Right lung (tissue), 10 donors: ENCODE measurements at places on chromosomes 7 and 10.
A peak's percentile ranks its signal among the peaks of the same experiment; 100 is the strongest.

- no peak for DNase-seq
These were observed 91.6 kb downstream of the BMPER start for GRCh38 chr7:33996899-33997298.

- DNase-seq, result no peak
These were observed 190.3 kb downstream of the WDR11 start for GRCh38 chr10:121041499-121041898.

GRCh38 chr7:38630720-38631673, at the start of gene AMPH:
Gene AMPH, minus strand, starts transcription at chr7:38631373. Its CDS starts 22 bp downstream, at chr7:38631351.
- DNase-seq, result peak; percentile 62

GRCh38 chr10:3666525-3667302, 118.3 kb downstream of the KLF6 start:
- DNase-seq, result no peak

GRCh38 chr7:90869335-90869734, 273.2 kb downstream of the CDK14 start:
- no peak for DNase-seq

- no peak for DNase-seq
These were observed 1195.7 kb upstream of the SORCS1 start for GRCh38 chr10:108360187-108360586.

- no peak for DNase-seq
These were observed 1.9 kb downstream of the SLC18A3 start for GRCh38 chr10:49611816-49612512.

- peak; percentile 3 for DNase-seq
These were observed 530 bp upstream of the ANXA7 start for GRCh38 chr10:73414230-73414945.

- no peak for DNase-seq
These were observed 417.0 kb downstream of the TYW1 start for GRCh38 chr7:67413670-67414069.

DNA sequence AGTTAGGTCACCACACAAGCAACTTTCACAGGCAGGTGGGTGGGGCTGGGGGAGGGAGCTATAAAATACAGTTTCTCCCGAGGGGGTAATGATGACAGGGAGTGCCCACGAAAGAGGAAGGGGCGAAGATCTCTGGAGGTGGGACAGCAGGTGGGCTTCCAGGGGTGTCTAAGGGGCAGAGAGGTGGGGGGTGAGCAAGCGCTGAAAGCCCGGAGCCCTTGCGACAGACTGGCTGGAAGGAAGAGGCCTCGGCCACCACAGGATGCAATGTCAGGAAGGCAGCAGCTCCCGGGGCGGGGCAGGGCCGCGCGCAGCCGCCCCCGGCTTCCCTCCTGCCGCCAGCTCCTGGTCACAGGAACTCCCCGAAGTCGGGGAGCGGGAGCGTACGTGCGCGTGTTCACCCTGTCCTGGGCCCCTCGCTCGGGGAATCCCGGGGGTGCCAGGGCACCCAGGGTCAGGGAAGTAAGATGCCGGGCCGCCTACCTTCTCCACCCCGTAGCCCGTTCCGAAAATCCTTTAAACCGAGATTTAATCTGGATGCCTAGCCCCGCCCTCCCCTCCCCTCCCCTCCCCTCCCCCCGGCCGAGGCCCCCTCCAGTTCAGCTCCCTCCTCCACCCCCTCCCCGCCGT, 105.2 kb upstream of the PPIF start:
- no peak for DNase-seq

- DNase-seq, result no peak
These were observed 87.5 kb upstream of the GATA3 start for GRCh38 chr10:7967035-7967434.

GRCh38 chr10:90857635-90858460, at the start of gene HTR7:
Gene HTR7, minus strand, starts transcription at chr10:90858039. Its CDS starts 368 bp downstream, at chr10:90857671.
- DNase-seq, result peak; percentile 67
